ENCODE measurements at places on chromosomes 2 and 18. TPM values are rescaled to one million over a fixed set of nuclear protein-coding genes. Genes with fewer than 3 reads are reported as not detected.

Gene DPP4
- total RNA-seq: not detected

Gene EML4
- 78.4 TPM for total RNA-seq

Gene GPC1
- 5.8 TPM for total RNA-seq

Gene GLI2
- 0.16 TPM for total RNA-seq

DNA sequence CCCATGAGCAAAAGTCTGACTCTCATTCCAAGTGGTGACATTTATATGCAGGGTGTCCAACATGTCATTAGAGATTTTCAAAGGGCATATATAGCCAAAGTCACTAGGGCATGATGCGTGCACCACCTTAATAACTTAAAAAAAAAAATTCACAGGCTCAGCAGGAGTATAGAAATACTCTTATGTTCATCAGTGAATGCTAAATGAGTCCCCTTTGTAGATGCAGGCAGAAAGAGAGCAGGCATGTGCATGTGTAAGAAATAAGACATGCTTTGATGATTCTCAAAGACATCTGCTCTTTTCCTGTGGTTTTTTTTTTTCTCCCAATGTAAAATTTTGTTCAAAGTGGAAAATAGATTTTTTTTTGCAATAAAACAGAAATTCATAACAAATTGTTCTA, 112.3 kb upstream of the AQP4 start:
- no peak for DNase-seq

DNA sequence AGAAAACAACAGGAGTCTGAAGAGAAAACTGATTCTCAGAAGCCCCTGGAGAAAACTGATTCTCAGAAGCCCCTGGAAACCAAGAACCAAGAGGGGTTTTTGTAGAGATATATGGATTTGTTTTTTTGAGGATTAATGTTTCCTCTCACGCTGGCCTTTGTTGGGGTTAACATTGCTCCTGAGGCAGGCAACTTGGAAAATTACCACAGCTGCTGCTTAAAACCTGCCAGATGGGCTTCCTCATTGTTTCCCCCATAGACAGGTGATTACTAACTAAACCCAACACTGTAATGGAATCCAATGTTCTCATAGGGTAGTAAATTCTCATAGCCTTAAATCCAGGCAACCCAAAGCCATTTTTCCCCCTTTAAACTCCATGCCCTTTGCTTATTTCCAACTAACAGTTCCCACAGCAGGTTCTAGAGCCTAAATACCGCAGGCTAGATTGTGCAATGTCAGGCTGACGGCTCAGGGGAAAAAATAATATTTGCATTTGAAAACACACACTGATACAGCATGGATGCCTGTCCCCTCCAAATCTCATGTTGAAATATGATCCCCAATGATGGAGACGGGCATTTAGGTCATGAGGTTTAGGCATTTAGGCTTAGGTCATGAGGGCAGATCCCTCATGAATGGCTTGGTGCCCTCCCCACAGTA, 272.3 kb upstream of the PKDCC start:
- no peak for DNase-seq

- no peak for DNase-seq
These were observed 3.5 kb downstream of the IL1B start for GRCh38 chr2:112832841-112833638.

- DNase-seq: no peak
These were observed 1694.1 kb upstream of the CELF4 start for GRCh38 chr18:39259736-39260135.

GRCh38 chr18:48913201-48913600, 37.6 kb downstream of the SMAD7 start:
- DNase-seq: no peak

DNA sequence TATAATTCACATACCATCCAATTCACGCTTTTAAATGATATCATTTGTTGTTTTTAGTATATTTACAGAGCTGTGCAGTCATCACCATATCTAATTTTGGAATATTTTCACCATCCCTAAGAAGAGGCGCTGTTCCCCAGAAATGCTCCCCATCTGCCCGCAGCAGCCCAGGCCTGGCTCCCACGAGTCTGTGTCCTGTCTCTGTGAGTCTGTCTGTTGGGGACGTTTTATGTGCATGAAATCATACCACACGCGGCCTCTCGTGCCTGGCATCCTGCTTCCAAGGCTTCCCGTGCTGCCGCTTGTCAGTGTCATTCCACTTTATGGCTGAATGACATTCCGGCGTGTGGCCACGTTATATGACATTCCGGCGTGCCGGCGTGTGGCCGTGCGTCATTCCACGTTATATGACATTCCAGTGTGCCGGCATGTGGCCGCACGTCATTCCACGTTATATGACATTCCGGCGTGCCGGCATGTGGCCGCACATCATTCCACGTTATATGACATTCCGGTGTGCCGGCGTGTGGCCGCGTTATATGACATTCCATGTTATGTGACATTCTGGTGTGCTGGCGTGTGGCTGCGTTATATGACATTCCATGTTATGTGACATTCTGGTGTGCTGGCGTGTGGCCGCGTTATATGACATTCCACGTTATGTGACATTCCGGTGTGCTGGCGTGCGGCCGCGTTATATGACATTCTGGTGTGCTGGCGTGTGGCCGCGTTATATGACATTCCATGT, 276.4 kb downstream of the TWIST2 start:
- no peak for DNase-seq

DNA sequence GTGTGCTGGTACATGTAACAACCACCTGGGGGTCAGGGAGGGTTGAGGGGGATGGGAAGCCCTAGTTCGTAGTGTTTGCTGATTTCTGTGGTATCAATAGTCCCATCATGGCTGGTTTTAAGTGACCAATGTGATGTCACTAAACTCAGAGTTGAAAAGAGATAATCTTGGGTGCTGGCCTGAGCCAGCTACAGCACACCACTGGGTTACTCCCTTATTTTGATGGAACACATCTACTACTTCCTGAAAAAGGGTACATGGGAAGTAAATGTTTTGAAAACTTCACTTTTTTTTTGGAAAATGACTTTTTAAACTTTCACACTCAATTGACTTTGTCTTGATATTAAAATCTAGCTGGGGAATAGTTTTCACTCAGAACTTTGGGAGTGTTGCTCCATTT, 87.0 kb upstream of the CXCR4 start:
- no peak for DNase-seq

- peak; percentile 73 for DNase-seq
These were observed 50.6 kb upstream of the EML6 start for GRCh38 chr2:54672590-54673456.

GRCh38 chr2:190255676-190256075, 64.0 kb downstream of the HIBCH start:
- no peak for DNase-seq

Measured in SK-MEL-5 (cell line).